ENCODE measurements at places on chromosomes 7 and 10.
A peak's percentile ranks its signal among the peaks of the same experiment; 100 is the strongest.

DNA sequence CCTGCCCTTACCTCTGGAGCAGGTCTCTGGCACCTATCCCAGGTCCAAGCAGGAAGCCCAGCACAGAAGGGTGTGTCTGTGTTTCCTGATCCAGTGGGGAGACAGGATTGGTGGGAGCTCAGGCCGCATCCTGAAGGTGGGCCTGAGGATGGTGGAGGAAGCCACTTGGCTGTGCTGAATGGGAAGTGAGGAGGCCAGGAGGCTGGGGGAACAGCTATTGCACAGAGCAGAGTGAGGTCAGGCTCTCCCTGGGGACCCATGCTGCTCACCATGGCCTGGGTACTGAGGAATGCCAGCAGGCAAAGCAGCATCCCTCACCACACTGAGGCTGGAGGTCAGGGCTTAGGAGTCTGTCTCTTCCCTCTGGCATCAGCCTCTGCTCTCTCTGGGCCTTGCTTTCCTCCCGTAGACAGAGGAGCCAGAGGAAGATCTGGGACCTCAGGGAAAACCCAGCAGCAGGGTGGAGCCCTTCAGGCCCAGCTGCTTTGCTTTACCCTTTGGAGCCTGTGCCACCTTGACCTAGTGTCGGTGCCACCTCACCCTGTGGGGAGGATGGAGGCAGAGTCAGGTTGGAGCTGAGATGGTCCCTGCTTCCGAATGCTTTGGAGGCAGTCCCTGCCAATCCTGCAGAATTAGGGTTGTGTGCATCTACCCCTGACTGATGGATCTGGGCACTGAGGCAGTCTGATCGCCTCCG lies 39.0 kb downstream of the CDH23 start:
- no peak for DNase-seq

GRCh38 chr7:114416129-114416990 lies 1.7 kb downstream of the FOXP2 start:
- DNase-seq = no peak

GRCh38 chr10:88416801-88417200 lies 166.3 kb downstream of the RNLS start:
- no peak for DNase-seq

- peak; percentile 26 for DNase-seq
Observed at GRCh38 chr7:51451751-51452476, 135.3 kb upstream of the COBL start.

- no peak for DNase-seq
Observed at GRCh38 chr7:105345725-105346124, 43.0 kb downstream of the SRPK2 start.

DNA sequence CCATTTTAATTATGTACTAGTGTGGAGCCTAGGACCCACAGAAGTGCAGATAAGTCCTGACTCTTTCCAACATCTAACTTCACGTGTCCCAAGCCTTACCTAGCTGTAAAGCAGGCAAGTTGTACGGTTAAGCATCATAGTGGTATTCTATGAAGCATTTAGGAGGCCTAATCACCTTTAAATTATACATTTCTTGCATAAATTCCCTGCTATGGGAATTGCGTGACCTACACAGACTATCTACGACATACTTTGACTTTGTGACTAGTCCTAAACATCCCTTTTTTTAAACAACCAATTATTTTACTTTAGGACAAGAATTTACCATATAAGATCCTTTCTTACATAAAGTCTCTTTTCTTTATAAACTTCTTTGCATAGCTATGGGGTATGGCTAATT lies 37.7 kb upstream of the LRGUK start:
- DNase-seq = peak; percentile 21

DNA sequence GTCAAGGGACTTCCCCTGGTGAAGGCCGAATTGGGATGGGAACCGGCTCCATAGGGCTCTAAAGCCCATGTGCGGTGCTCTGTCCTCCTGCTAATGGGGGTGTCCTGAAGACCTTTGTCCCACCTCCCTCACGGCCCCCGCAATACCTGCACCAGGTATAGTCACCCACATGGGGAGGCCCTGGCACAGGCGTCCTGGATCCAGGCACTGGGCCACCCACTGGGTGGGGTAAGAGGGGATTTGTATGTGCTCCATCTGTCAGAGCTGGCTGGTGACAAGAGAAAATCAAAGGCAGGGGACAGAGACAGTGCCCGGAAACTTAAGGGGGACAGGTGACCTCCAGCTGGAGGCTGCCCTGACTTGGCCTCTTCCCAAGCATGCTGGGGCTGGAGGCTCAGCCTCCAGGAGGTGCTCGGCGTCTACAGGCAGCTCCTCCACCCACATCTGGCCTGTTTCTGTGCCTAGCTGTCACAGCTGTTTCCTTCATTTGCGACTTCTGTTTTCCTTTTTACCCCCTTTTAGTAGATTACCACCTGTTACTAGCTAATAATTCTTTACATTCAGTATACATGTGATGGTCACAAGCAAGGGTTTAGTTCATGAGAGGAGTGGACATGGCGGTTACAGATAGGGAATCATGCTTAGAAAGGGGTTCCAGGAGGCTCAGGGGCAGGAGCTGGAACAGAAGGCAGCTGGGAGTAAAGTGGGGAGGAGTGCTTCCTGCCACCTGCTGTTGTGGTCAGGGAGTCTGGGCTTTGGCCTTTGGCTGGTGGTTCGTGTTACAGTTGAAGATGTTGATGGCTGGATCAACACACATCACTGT lies 2.3 kb upstream of the CUZD1 start:
- DNase-seq = no peak

- no peak for DNase-seq
Observed at GRCh38 chr10:128507066-128507465, 380.8 kb upstream of the MKI67 start.

GRCh38 chr7:31695859-31696614 lies 9.0 kb downstream of the PPP1R17 start:
- DNase-seq = no peak

DNA sequence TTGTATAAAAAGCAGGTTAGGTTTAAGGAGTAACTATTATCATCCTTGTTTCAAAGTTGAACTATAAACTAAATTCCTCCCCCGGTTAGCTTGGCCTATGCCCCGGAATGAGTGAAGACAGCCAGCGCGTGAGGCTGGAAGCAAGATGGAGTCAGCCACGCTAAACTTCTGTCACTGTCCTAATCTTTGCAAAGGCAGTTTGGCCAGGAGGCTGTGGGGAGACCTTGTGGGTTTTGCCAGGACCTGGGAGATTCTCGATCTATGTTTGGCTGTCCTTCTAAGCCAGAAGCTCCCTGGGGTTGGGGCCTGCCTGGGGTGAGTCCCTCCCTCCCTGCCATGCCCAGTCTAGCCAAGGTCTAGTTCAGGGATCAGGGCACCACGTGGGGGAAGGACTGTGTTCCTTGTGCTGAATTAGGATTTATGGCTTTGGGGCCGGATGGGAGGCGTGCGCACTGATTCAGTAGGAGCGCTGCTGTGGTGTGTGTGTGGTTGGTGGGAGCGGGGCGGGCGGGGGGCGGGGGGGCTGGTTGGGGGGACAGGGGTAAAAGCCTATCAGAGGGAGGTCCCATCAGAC lies 871 bp upstream of the GTF2IRD1 start:
- DNase-seq = no peak

DNA sequence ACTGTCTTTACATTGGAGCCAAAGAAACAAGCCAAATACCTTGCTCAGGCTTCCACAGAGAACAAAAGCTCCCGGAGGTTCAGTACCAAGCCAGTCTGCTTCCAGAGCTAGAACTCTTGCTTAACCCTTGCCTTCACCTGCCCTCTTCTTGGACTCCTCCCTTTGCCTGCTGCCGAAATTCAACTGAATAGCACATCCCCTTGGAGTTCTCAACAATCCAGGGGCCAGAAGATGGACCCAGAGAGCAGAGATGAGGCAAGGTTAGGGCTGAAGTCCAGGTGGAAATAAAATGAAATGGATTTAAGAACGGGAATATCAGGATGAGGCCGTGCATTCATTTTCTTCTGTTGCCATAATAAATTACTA lies 876 bp upstream of the PIK3AP1 start:
- DNase-seq = no peak

DNA sequence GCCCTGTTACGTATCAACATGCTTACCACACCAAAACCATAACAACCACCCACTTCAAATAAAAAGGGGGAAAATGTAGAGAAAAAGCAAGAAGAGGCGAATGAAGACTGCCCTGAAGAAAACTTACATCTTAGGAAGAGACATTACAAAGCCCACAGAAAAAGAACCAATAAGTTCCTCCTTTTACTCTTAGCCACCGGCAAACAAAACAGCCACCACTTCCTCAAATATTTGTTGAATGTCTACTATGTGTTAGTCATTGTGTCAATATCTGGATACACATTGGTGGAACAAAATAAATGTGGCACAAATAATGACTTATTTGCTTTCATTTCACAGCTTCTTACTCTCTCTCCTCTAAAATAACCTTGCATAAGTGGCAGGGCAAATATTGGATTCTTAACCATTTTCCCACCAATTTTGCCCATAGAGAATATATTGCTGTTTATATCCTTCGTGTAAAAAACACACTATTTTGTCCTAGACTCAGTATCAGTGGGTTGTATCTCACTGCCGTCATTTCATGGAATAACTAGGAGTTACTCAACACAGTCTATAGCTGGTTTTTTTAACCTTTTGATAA lies 106.8 kb downstream of the ANK3 start:
- DNase-seq = no peak

GRCh38 chr7:12601302-12601869 lies 30.9 kb downstream of the SCIN start:
- no peak for DNase-seq

DNA sequence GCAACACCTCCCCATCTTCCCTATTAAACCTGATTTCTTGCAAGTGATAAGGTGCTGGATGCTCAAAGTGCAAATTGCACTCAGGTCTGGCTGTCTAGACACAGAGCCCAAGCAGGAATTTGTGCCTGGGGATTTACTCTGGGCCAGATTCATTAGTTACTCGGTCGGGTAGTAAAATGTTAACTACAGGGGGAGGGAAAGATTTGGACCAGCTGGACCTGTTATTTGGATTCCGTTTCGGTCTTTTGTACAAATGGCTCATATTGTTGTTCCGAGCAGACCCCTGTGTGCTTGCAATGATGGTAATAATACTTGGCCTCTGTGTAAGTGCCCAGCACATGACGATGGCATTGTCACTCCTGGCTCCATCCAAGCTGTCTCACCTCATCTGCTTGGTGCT lies 609.6 kb downstream of the KCNMA1 start:
- no peak for DNase-seq

GRCh38 chr7:72924733-72925545 lies at the start of gene POM121:
POM121 (plus strand) TSS chr7:72925095; CDS start chr7:72925122, 27 bp downstream.
- peak; percentile 89 for DNase-seq

DNA sequence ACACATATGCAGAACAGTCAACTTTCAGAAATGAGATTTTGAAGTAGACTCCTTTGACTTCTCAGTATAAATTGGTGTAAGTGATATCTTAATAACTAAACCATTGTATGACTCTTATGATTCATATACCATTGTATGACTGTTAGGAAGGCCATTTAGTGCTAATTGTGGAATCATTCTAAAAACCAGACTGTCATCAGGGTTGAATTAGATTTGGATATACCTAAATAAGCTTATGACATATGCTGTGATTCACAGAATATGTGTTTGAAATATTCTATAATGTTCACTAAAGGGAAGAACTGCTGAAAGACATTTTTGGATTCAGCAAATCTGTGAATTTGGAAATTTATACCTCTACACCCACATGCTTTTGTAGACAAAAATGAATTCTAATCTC lies 438.1 kb downstream of the MDFIC start:
- no peak for DNase-seq

DNA sequence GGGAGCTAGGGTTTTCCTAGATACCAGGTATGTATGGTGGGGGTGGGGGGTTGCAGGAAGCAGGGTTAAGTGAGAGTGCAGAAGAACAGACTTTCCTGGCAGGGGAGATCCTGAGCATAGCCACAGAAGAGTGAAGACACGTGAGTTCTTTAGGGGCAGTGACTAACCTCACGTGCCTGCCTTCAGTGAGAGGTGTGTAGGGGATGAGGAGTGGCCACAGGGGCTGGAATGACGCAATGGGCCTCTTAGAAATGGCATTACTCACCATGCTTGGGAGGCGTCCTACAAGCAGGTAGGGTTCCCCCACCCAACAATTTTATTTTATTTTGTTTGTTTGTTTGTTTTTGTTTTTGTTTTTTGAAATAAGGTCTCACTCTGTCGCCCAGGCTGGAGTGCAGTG lies 698.6 kb upstream of the NRP1 start:
- no peak for DNase-seq

DNA sequence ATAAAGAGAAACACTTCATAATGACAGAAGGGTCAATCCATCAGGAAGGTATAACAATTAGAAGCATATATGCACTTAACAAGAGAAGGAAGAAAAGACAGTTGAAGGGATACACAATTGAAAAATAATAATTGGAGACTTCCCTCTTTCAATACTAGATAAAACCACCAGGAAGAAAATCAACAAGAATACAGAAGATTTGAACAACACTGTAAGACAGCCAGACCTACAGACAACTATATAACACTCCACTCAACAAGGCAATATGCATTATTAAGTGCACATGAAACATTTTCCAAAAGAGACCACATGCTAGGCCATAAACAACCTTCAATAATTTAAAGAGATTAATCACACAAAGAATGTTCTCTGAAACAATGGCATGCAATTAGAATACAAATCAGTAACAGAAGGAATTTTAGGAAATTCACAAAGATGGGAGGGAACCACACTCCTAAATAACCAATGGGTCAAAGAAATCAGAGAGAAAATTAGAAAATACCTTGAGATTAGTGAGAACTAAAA lies 35.1 kb downstream of the ZNF438 start:
- DNase-seq = no peak

- DNase-seq = no peak
Observed at GRCh38 chr7:98881561-98882315, 3.4 kb downstream of the TRRAP start.

- DNase-seq = no peak
Observed at GRCh38 chr7:157498657-157499056, 161.9 kb downstream of the DNAJB6 start.

GRCh38 chr10:76037531-76038155 lies 606.2 kb downstream of the LRMDA start:
- DNase-seq = no peak

DNA sequence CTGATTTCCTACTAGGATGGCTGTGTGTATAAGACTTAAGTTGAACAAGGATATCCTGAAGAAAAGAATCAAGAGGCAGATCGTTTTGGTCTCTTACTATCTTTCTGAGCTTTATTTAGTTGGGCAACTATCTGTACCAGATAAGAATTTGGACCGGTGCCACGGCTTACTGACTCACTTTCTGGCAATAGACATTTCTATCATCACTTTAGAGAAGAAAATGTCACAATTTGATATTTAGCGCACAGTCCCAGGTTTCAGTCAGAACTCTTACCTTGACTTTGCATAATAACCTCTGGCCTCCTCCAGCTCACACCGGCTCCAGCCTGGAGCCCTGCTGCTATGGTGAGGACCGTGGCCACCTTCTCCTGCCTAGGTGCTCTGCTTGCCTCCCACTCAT lies 218.2 kb upstream of the MDFIC start:
- no peak for DNase-seq

DNA sequence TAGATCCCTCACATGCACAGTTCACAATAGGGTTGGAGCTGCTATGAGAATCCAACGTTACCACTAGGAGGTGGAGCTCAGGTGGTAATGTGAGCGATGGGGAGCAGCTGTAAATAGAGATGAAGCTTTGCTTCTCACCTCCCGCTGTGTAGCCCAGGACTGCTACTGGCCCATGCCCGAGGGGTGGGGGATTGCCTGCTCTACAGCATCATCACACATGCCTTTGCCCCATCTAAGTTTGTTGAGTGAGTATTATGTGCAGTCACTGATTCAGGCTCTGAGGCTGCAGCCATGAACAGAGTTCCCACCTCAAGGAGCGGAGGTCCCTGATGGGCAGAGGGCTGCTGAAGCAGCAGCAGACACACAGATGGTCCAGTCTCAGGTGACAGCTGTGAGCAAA lies 94.1 kb downstream of the CHST15 start:
- no peak for DNase-seq

- DNase-seq = no peak
Observed at GRCh38 chr10:13219685-13220670, 14.2 kb downstream of the UCMA start.
